Stimulated activated CD4-positive, alpha-beta T cell treated with anti-CD3 and anti-CD28 coated beads, Interleukin-1b, Interleukin-23, amount 100 ng/mL, for 24 hours (primary cell): ENCODE measurements at places on chromosomes 13 and 19.
A peak's percentile ranks its signal among the peaks of the same experiment; 100 is the strongest.

GRCh38 chr13:53121919-53122318 is 93.3 kb downstream of the OLFM4 start:
- no peak for DNase-seq

- DNase-seq: no peak
These were observed 497.8 kb downstream of the FOXO1 start for GRCh38 chr13:40168425-40169166.

DNA sequence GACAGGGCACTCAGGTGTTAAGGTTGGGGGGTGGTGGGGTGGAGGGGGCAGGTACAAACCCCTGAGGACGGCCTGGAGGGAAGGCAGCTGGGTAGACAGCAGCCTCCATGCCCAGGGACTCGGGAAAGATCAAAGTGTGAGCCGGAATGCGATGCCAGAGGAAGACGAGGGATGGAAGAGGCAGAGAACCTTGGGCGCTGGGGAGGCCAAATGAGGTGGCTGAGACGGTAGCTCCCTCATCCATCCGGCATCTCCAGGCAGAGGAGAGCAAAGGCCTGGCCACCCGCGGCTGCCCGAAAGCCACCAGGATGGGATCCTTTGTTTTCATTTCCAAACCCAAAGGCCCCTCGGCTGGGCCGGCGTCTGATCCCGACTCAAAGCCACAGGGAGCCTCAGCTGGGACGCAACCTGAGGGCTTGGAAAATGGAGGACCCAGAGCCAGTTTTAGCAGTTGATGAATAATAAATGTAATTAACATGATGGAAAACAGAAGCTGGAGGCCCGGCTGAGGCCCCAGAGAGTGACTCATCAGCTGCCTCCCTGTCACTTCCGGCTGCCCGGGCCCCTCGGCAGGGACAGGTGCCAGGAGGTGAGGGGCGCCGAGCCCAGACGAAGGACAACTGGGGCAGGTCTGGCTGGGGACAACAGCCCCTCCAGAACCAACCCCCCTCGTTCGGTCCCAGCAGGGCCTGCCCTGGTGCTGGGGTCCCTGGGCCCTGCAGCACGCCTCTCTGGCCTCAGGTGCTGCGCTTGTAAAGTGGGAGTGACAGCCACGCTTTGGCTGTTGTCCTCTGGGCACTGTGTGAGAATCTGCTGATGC is 61.6 kb downstream of the CEBPG start:
- DNase-seq: no peak

GRCh38 chr19:843180-843835 is 2.5 kb downstream of the PRTN3 start:
- no peak for DNase-seq

- no peak for DNase-seq
These were observed 504.3 kb downstream of the COG6 start for GRCh38 chr13:40159736-40160135.

- DNase-seq: no peak
These were observed 118.4 kb downstream of the COG6 start for GRCh38 chr13:39773833-39774232.

DNA sequence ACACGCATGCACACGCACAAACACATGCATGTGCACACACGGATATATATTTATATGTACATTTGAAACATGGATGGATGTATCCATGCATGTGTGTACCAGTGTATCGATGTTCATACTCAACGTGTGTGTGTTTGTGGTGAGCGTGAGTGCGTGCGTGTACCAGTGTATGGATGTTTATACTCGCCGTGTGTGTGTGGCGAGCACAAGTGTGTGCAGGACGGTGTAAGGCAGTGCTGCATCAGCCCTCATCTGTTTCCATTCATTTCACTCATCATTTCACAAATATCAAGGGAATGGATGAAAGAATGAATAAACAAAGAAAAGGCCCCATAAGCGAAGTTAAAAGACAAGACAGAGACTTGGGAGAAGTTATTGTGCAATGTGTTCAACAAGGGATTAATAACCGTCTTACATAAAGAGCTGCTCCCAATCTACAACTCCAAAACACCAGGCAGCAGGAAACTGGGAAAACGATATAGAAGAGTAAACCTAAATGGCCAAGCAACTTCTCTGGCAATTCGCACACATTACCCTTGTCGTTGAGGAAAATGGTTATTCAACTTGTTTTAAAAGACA is 21.7 kb upstream of the MIER2 start:
- no peak for DNase-seq

- DNase-seq: no peak
These were observed 116.0 kb upstream of the RNF113B start for GRCh38 chr13:98293103-98293502.

DNA sequence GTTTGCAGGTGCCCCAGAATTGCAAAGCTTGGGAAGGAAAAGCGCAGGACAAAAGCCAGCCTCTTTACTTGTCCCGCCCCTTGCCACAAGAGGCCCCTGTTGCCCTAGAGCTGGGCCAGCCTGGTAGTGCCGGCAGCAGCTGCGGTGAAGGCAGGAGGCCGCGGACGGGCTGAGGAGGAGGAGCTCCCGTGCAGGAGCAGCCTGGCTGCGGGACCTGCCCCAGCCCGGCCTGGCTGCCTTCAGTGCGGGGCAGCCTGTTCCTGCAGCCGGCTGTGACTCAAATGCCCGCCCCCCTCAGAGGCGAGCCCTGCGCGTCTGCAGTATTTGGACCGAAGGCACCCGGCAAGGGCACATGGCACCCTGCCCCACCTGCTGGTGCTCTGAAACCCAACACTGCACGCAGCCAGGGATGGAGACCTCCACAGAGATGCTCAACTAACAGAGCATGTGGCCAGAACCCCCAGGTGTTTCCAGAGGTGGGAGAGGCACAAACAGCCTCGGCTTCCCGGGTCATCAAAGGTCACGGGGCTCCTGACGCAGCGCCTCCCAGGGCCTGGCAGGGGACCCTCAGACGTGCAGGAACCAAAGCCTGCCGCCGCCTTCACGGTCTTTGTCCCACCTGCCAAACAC is 29.7 kb downstream of the NAXD start:
- DNase-seq: peak; percentile 9

GRCh38 chr19:34393629-34394028 is 10.6 kb upstream of the PDCD2L start:
- no peak for DNase-seq

- no peak for DNase-seq
These were observed 4.7 kb upstream of the IRS2 start for GRCh38 chr13:109790942-109791605.

DNA sequence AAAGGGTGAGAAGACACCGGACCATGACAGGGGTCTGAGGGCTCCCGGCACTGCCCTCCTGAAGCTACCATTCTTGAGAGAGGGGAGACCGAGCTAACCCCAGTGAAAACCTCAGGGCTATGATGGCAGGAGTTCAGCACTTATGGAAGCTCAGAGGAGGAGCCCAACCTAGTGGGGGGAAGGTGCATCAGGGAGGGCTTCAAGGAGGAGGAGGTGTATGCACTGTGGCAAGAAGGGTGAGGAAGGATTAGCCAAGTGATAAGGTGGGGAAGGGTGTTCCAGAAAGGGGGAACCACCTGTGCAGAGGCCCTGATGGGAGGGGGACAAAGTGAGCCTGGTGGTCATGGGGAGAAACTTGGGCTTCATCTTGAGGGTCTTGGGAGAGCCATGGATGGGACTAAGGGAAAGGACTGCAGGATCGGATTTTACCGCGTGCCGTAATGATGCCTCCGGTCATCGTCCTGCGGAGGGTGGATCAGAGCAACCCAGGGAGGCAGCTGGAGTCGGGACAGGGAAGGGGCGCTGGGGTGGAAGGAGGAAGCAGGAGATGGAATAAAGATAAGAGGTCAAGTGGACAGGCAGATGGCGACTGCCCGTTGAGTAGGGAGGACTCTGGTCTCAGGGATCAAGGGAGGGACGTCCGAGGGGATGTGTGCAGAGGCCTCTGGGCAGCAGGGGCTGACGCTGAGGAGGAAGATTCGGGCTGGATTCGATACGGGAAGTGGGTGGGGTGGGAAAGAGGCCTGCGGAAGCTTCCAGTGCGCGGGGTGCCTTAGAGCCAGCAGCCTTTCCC is 13.3 kb upstream of the PSMD8 start:
- DNase-seq: no peak

- no peak for DNase-seq
These were observed 9.4 kb upstream of the ZNF91 start for GRCh38 chr19:23404676-23405075.

DNA sequence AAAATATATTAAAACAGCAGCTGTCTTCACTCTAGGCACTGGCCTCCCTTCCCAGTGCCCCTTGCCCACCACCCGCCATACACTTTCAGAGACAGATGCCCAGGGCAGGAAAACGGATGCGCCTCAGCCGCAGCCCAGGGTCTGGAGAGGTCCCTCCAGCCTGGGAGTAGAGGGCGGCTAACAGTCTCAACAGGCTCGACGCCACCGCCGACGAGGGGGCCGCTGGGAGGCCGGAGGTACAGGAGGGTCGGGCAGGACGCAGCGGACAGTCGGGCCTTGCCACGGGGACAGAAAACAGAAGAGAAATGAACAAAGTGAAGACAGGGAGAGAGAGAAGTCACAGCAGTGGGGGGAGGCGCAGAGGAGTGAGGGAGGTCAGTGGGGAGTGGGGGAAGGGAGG is 27.1 kb downstream of the C19orf47 start:
- DNase-seq: no peak

GRCh38 chr19:34135821-34136611 is 36.3 kb upstream of the LSM14A start:
- DNase-seq: no peak

DNA sequence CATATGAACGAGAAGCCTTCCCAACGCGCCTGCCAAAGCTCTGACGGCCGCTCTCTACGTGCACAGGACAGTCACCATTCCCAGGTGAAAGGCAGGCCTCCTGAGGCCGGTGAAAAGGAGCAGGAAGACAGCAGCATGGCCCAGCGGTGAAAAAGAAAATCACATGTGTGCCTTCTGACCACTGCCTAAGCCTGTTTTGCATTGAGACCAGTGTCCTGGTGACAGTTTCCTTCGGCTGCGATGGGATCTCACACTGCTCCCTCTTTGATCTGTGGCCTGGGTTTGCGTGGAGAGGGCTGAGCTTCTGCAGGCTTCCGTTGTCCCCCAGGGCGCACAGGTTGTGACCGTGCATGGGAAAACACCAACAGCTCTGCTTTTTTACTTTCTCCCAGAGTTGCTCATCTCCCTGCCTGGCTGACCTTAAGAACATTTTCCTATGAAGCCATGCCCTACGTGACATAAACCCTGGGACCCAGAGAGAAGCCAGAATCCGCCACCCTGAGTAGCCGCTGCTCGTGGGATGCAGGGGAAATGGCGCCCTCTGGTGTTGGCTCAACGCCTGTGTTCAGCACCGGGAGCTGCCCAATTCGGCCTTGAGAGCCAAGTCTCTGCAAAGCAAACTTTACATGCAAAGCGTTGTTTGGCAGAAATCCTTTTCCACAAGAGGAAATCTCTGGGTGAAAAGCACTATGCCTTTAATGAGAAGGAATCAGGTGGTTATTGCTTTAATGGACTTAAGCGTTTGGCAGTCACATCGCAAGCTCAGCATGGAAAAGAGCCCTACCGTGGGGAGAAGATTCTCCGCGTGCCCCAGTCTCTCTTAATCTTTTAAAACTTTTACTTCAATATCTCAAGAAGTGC is 112.2 kb upstream of the GPR12 start:
- peak; percentile 0 for DNase-seq

DNA sequence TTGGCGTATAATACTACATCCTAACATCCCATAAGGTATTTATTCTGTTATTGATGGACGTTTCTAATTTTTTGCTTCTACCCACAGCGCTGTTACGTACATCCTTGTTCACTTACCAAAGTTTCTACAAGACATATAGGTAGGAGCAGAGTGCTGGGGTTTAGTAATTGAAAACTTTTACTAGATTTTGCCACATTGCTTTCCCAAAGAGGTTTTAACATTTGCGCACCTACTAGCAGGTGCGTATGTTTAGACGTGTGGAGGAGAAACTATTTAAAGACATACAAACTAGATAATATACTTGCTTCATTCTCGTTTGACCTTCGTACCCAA is 559 bp upstream of the RPL21 start:
- DNase-seq: no peak

- DNase-seq: no peak
These were observed 2.0 kb downstream of the ZNF57 start for GRCh38 chr19:2902590-2903218.

DNA sequence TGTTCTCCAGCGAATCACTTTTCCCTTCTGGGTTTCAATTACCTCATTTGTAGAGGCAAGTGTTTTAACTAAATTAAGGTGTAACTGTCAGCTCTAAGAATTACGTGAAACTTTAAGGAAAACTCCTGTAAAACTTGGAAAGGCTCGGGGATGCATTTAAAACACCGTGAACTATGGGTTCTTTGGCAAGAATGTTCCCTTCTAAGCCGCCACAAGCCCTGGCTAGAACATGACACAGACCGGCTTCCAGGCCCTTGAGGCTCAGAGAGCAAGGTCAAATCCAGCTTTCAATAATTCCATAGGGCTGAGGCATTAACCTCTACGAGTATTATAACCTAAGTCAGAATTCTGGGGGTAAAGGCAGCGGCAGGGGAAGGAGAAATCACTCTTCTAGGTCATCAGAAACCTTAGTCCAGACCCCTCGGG is 685 bp downstream of the VWA8 start:
- DNase-seq: no peak

- DNase-seq: no peak
These were observed 21.8 kb upstream of the PLEKHF1 start for GRCh38 chr19:29643361-29643935.
